ENCODE measurements at places on chromosomes 12 and 14. TPM values are rescaled to one million over a fixed set of nuclear protein-coding genes. Genes with fewer than 3 reads are reported as not detected.

DNA sequence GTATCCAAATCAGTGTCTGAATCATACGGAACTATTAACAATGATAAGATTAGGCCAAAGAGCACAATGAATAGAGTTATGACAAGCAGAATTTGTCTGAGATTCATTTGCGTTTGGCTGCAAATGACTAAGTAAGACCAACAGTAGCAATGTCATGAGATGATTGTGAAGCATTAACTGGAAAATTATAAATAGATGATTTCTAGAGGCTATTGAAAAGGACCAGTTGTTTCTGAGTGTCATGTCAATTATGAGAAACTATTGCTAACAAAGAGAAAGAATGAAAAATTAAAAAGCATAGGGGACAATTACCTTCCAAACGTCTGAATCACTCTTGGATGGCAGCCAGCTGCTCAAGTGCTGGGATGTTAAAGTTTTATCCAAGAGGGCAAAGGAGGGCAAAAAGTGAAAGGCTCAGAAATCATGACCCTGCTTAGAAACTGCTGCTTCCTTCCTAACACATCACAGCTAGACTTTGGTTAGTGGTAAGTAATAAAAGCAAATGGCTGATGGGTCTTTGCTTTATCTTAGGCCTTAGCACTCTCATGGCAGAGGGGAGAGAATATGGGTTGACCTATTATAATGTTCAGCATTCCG lies 89.0 kb downstream of the AKAP6 start:
- no peak for DNase-seq

- no peak for DNase-seq
Measured at GRCh38 chr12:129830796-129831195, 73.0 kb downstream of the TMEM132D start.

- no peak for DNase-seq
Measured at GRCh38 chr14:97329701-97330100, 532.5 kb downstream of the VRK1 start.

GRCh38 chr14:91367173-91368171 lies 50.1 kb downstream of the CCDC88C start:
- DNase-seq, result no peak

DNA sequence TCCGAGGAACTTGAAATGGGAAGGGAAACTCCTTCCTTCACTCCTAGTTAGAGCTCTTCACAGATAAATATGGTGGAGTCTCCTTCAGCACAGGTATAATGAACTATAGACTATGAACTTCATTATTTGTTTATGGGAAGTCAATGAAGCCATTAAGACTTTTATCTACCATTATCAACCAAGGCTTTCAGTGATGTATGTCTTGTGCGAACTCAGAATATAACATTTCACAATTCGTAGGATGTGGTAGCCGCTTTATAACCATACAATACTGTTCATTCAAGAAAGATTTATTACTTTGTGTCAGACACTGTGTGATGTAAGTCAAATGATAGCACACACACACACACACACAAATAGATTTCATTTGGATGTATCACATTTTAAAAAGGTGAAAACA lies 24.8 kb upstream of the ETNK1 start:
- DNase-seq, result no peak

DNA sequence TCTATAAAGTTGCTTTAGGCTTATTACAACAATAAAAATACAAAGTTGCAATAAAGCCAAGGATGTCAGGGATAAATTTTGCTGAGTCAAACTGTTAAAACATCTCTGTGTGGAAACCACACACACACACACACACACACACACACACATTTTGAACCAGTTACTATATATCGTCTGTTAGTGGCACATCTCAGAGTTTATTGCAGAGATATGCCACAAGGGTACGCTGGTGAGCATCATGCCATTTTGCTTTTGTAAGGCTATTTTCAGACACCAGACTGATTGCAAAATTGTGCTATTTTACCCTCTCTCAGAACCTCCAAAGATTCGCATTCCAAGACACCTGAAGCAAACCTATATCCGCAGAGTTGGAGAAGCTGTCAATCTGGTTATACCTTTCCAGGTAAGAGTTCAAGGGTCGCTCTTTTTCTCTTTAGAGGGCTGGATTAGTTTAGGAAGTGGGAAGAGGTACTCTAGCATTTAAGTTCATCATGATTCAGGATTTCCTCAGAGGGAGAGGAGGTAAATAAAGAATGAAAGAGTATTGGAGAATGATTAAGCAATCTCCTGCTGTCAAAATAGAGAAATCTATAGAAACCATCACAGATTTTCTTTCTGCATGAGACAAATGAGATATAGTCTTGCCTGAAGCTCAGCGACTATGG lies 27.3 kb upstream of the CHPT1 start:
- peak; percentile 19 for DNase-seq

GLIPR1L1 gene
- not detected for polyA plus RNA-seq

GRCh38 chr12:126389220-126389841 lies 1324.1 kb downstream of the AACS start:
- DNase-seq, result no peak

GPRC5D gene
- polyA plus RNA-seq, result not detected

GRCh38 chr14:99756796-99757195 lies 36.4 kb upstream of the EML1 start:
- no peak for DNase-seq

RPL10L gene
- not detected for polyA plus RNA-seq

TSPAN8 gene
- polyA plus RNA-seq, result 0.31 TPM

GRCh38 chr12:1995205-1995896 lies 8.9 kb downstream of the DCP1B start:
- DNase-seq, result no peak

Data from SK-N-SH (cell line).